ENCODE measurements at places on chromosomes 1 and 21.

DNA sequence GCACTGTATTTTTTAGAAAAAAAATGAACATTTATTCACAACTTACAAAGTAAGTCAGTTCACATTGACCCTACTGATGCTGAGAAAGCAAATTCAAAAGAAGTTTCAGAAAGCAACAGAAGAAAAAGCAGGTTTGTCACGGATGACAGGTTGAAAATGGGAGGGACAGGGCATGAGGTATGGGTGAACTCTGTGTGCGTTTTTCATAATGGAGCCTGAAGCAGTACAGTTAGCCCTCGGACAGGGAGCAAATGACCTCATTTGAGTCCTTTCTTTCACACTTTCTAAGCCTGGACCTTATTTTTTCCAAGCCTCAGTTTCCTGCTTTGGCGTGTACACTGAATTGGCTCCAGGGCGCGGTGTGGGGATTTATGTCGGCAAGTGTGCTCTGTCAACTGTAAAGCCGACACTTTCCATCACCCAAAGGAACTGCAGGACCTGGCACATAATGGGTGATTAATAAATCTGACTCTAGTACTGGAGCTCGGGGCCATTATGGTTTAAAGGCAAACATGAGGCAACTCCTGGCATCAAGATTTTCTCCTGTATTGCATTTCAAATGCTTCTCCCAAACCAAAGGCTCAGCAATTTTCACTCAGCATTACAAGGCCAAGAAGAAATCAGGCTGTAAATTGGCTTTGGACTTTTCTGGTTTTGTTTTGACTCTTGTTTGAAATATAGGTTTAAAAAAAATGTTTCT is 345.5 kb upstream of the DUSP10 start:
- no peak for DNase-seq

DNA sequence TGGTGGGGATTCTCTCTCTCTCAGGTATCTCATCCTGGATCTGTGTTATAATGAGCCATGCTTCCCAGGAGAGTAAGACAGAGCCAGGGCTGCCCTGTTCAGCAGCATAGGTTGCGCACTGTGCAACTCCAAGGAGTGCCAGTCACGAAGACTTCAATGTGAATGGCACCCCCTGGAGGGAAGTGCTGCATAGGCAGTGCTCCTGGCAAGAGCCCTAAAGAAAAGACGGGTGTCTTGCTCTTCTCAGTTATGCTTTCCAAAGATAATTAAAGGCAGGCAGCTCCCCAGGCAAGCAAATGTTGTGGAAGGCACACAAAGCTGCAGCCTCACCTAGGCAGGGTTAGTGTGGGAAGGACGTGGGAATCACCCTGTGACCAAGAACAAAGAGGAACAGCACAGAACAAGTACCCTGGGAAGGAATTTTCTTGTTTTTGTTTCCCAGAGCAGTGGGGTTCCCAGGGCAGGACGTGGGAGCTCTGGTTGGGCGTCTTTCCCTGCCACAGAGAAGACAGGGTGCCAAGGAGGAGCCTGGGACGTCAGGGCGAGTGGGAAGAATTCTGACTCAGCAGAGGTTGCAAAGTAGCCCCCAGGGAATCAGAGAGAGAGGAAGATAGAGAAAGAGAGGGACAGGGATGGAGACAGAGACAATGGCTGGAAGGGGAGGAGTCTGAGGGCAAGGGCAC is 120.9 kb downstream of the KCNN3 start:
- DNase-seq, result peak; percentile 55

DNA sequence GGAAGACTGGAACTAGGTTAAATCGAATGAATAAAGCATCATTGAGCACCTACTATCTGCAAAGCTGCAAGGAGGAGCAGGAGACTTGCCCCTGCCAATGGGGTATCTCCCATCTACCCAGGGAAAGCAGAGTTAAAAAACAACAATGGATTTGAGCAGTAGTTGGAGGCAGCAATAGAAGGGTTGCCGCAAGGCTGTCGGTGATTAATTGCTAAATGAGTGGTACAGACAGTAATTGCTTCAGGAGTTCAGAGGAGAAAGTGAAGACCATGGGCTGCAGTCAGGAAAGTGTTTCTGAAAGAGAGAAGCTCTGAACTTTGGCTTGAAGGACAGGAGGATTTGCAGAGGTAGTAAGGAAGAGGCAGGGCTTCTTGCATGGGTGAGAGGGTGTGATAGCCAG is 152.9 kb downstream of the ACTL8 start:
- DNase-seq, result no peak

DNA sequence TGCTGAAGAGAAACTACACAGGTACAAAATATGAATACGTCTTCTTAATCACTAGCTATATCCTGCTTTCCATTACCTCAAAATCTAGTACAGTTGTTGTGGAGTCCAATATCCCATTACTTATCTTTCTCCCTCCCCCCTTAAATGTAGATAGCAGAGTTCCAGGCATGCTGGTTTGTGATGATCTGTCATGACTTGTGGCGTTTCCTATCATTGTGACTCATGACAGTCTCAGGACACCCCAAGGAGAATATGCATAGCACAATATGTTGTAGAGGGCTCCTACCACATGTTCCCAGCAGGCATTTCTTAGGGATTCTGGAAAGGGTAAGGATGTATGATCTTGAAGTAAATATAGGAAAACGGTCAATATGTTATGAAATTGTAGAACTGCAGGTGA is 206.9 kb downstream of the USH2A start:
- DNase-seq, result no peak

GRCh38 chr21:28444557-28444956 is 548.1 kb downstream of the LTN1 start:
- DNase-seq, result no peak

Measured in GM04504 (cell line).